ENCODE measurements at places on chromosomes 6 and 20.

DNA sequence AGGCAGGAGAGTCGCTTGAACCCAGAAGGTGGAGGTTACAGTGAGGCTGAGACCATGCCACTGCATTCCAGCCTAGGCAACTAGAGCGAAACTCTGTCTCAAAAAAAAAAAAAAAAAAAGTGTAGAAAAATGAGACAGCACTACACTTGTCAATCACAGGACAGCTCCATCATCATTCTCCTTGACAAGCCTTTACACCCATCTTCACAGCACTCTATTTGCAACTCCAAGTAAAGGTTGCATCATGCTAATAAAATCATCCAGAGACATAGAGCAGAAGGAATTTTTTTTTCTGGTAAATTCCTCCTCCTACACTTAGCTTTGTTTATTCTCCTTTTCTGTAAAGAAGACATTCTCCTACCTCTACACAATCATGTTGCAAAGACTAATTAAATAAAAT lies 791.0 kb upstream of the HS3ST5 start:
- no peak for DNase-seq

DNA sequence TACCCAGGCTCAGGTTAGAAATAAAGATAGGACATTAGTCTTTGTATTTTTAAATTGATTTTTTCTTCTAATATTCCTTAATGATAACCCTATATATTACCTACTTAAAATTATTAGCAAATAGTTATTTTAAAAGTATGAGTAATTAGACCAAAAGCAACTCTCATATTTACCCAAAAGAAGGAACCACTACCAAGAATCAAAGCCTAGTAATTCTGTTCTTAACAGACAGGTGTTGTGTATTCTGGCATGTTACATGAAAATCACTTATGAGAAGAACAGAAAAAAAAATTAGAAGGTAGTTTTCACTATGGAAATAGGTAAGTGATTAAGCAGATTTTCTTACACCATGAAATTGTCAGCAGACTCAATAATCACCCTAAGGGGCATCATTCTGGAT lies 105.1 kb downstream of the ATG5 start:
- DNase-seq, result no peak

GRCh38 chr6:109687271-109687761 lies 3.7 kb downstream of the AK9 start:
- DNase-seq, result no peak

GRCh38 chr6:144895313-144896278 lies 610.5 kb downstream of the UTRN start:
- no peak for DNase-seq

- DNase-seq, result no peak
Measured at GRCh38 chr20:2902818-2903217, 29.5 kb downstream of the PTPRA start.

GRCh38 chr20:37990571-37991151 lies 42.6 kb downstream of the TTI1 start:
- DNase-seq, result peak; percentile 58

DNA sequence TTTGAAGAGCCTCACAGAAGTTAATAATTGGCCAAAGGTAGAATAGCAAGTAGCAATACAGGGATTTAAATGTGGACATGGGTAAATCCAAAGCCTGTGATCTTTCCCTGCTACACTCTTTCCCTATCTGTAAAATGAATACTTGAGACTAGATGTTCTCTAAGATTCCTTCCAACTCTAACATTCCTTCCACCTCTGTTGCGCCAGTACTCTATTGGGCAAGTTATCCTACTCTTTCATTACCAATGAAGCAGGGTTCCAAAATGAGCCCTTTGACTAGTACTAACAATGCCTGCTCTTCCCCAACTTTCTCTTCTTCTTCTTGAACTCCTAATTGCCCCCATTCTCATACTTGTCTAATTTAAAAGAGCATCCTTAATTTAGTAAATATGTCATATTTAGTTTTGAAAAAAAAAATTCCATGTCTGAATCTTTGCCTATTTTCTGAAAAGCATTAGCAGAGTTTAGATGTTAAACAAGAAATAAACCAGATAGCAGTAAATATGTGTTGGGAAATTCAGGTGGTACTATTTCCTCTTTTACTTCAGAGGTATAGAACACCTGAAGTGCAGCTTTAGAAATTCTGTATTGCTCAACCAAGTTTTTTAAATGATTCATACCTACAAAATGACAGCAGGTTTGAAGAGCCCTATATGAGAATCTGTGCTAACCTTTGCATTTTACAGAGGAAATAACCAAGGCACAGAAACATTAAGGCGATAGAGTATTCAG lies 35.1 kb upstream of the RSPO3 start:
- DNase-seq, result no peak

GRCh38 chr20:47791084-47791599 lies 5.9 kb upstream of the SULF2 start:
- DNase-seq, result no peak

DNA sequence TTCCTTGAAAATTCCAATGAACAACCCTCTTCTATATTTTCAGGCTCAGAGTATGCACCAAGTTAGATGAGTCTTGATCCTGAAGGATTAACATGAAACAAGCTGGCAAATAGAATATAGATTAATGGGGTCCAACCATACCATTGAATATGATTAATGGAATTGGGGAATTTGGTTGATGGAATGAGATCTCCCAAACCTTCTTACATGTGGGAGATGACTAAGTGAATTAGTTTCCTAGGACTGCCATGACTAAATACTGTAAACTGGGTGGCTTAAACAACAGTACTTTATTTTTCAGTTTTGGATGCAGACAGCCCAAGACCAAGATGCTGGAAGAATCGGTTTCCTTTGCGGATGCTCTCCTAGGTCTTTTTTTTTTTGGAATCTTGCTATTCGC lies 347.0 kb downstream of the QKI start:
- no peak for DNase-seq

DNA sequence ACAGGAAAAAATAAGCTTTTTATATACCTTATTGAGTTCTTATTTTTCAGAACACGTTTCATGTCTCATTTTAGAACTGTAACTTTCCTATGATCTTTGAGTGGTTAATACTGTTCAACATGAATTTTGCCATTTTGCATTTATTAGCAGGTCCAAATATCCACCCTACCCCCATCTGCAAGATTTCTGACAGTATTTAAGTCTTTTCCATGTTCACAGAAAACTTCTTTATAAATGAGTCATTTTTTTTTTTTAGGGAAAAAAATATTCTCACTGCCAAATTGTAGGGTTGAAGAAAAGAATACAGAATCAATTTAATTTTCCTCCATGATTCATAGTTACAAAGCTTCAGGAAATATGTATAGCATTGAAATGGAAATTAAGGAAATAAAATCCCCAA lies 101.8 kb downstream of the COL21A1 start:
- DNase-seq, result no peak

DNA sequence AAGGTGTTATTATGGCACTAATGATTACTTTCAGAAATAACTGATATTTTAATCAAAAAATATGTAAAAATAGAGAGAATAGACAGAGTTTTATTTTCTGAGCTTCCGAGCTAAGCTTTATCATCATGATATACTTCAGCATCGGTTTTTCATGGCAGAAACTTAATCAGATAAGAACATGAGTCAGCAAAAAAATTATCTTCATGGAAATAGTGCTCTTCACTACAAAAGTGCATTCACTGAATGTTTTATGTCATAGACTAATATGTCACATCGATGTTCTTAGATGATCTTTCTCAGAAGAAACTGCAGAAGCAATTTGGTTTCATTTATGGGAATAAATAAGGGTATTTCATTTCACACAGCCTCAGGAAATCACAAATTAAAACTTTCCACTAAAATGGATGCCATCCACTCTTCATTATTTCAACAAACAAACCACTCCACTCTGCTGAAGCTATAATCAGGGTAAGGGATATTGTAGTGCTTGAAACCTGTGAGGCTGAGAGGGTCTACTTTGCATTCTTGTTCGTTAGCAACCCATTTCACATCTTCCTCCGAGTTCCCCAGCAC lies 10.2 kb upstream of the MAP3K7 start:
- no peak for DNase-seq

- DNase-seq, result no peak
Measured at GRCh38 chr20:52444455-52444854, 252.9 kb upstream of the ZFP64 start.

- peak; percentile 90 for DNase-seq
Measured at GRCh38 chr6:2245877-2246863, 765 bp upstream of the GMDS start.

All from mucosa of descending colon (tissue), 3 donors.